Germinal center (tissue), 1 donor: ENCODE measurements at places on chromosomes 12 and 14.

GRCh38 chr12:63079791-63080502 lies 71.1 kb downstream of the AVPR1A start:
- DNase-seq, result no peak

DNA sequence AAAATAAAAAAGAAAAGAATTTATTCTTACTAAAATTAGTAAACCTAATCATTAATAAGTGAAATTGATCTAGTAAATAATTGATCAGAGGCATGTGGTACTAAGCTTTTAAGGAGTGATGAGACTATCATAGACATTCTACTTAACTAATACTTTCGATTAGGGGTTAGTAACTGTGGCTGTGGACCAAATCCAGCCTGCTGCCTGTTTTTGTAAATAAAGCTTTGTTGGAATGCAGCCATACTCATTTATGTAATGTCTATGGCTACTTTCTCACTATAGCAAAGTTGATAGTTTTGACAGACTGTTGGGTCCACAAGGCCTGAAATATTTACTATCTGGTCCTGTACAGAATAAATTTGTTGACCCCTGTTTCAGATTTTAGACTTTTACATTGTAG lies 63.2 kb downstream of the PLEKHA5 start:
- no peak for DNase-seq

DNA sequence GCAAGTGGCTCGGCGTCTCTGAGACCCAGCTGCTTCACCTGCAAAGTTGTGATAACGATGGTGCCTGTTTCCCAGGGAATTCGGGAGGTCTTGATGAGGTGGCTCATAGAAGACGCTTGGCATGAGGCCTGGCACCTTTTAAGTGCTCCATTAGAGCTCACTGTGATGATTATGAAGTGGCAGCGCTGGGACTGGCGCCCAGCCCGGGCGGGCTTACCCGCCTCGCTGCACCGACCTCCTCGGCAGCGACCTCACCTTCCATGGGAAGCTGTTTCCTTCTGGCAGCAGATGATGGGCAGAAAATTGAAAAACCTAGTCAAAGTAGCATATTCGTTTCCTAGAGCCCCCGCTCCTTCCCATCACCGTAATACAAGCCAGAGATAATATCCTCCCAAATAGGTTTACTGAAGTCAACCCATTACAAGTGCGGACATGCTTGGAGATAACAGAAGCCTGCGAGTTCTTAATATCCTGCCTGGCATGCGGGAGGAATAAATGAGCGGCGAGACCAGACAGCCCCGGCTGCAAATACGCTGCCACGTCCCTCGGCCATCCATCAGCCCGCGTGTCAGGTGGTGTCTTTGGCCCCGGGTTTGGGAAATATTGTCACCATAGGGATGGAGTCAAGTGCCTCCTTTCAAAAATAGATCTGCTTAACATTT lies 35.2 kb upstream of the DLK1 start:
- no peak for DNase-seq

- DNase-seq, result no peak
Observed at GRCh38 chr12:3160081-3160480, 82.9 kb downstream of the TSPAN9 start.

DNA sequence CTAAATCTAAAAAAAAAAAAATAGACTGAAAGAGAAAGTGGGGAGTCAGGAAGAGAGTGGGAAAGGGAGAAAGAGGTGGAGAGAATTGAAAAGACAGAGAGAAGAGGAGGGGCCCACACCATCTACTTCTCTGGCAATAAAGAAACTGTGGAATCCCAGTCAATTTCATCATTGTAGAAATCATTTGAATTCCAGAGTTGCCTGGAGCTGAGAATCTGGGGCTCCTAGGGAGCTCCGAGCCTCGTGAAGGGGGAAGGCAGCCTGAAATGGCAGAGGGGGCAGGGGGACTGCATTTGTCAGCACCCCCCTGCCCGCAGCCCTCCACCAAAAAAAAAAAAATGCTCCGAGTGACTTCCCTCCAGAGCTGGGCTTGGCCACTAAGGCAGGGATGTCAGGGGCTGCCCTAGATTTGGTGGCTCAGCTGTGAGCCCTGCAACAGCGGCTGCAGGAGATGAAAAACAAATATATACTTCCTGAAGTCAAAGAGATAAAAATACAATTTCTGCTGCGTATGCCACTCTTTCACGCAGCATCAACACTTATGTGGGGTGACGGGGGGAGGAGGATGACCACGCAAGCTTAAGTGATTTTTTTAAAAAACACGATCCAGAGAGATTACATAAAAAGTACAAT lies 80.5 kb downstream of the BCL11B start:
- DNase-seq, result no peak

DNA sequence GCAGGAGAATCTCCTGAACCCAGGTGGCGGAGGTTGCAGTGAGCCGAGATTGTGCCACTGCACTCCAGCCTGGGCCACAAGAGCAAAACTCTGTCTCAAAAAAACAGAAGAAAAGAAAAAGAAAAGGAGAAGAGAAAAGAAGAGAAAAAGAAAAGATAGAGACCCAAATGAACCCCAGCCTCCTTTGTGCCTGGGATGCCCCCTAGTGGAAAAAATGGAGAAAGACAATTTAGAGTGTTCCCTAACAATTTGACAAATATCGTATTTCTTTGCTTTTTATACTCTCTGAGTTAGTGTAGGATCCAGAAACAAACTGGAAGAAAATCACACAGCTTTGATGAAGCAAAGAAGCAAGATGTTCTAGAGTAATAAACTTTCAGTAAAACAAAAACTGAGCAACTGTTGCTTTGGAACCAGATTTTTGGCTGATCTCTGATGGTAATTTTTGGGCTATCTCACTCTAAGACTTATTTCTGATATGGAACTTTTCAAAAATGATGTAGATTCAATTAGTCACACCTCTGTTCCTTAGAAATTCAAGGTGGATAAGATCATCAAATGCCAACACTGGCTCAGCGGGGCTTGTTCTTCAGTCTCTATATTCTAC lies 18.6 kb upstream of the PRKAB1 start:
- DNase-seq, result peak; percentile 52
